ENCODE measurements at places on chromosomes 6 and 20.

DNA sequence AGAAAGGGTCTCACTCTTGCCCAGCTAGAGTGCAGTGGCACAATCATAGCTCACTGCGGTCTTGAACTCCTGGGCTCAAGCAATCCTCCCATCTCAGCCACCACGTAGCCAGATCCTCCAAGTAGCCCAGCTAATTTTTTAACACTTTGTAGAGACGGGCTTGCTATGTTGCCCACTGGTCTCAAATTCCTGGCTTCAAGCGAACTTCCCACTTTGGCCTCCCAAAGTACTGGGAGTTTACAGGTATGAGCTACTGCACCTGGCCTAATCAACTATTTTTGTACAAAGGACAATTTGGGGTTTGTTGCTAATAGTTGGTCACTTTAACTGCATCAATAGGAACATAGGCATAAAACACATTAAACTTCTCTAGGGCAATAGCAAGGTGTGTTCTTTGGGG, 29.9 kb upstream of the SYNCRIP start:
- DNase-seq, result no peak

GRCh38 chr6:68252632-68253031, 382.4 kb upstream of the ADGRB3 start:
- DNase-seq, result no peak

DNA sequence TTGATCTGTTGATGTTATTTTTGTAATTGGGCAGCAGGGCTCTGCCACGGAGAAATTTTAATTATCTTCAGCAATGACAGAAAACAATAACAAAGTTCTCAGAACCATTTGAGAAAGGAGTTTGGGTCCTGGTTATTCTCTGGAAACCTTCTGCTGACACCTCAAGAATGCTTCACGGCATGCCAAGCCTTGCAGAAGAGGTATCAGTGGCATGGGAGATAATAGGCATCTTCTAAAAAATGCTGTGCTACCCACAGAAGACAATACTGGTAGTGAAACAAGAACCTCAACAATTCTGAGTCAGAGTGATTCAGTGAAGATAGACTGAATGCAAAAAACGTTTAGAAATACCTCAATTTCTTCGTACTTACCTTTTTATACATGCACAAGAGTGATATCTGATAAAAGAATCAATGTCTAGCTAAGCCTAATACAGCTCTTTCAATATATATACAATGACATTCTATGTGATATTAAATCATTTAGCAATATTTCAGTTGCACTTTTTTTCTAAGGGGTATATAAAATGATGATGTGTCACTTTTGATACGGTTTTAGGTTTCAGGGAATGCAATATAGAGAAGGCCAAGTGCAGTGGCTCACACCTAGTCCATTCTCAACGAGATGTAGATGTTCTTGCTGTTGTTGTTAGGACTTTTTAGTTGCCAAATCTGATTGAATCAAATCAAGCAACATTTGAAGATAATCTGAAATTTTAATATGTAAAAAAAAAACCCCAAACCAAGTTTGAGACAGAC, 110.4 kb upstream of the COL21A1 start:
- DNase-seq, result no peak

DNA sequence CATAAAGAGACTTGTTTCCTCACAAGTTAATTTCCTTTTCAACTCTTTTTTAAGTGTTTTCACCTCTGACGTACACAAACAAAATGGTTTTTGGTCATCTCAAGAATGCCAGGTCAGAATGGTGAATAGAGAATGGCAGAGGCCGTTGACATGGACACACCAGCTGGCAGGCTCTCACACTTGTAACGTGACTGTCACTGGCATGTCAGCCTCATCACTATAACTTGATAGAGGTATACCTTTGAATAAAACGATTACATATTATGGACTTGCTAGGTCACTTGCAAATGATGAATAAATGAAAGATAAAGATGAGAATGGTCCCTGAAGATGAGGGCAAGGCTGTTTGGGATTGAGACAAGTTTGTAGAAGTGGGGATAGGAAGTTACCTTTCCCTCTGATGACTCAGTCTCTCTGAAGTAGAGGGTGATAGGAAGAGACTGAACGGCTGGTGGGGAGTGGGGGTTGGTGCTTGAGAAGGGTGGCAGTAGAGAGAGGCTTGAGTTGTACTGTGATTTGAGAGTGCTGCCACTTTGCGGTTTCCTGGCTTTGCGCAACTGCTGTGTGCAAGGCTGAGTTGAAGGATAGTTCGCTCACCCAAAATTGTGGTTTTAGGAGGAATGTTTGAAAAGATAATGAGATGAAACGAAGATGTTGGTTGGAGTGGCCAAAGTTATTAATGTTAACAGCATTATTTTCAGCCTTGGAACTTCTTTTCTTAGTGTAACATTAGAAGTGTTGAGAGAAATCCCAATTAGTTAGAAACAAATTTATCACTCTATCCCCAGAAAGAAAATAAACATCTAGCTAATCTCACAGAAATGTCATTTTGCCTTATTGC, 30.3 kb downstream of the TBPL1 start:
- no peak for DNase-seq

GRCh38 chr20:40390654-40391053, 298.4 kb downstream of the MAFB start:
- DNase-seq, result no peak

DNA sequence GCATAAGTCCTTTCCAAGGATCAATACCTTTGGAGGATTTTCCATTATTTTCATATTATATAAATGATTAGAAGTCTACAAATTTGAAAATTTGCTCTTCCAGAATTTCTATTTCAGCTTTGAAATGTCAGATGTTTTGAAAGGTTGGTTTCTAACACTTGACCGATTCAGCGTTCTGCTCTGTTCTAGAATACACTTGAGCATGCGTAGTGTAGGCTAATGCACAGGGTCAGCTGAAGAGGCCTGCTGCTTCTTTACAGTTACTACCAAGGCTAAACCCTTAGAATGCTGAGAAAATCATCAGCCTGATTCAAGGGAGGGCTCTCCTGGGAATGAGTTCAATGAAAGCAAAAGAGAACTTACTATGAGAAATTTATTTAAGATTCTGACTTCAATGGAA, 177.6 kb downstream of the RNF144B start:
- no peak for DNase-seq

- DNase-seq, result no peak
Observed at GRCh38 chr6:17193106-17193775, 87.9 kb upstream of the RBM24 start.

DNA sequence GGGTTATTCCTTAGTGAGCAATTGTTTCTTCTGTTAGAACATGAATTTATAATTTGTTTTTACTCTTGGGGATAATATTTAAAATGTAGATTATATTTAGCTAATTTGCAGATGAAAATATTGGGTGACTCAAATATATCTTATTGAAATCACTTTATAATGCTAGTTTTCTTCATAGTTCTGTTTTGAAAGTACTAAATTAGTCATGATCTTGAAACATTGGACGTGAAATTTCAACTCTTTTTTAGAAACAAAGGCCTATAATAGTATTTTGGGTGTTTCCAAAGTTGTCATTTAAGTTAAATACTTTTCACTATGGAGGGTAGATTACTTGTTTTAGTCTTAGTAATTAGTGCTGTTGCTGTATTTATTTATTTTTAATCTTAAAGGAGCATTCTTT, 250.9 kb downstream of the UTRN start:
- no peak for DNase-seq

DNA sequence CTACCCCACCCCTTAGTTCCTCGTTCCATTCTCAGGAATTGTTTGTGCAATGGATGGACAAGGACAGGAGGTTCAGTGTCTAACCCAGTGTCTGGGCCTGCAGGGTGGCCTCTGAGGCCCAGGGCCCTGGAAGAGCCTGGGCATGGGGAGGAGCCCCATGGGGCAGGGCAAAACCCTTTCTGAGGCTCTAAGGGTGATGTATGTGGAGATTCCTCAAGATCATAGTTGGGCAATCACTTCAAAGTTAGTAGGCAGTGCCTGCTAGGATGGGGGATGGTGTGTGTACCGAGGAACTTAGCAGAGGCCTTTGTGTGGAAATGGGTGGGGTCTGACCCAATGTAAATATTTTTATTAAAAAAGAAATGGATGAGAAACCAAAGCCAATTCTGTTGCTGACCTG, 6.7 kb upstream of the C2 start:
- no peak for DNase-seq

GRCh38 chr6:88825856-88826255, 137.6 kb downstream of the RNGTT start:
- DNase-seq, result no peak

DNA sequence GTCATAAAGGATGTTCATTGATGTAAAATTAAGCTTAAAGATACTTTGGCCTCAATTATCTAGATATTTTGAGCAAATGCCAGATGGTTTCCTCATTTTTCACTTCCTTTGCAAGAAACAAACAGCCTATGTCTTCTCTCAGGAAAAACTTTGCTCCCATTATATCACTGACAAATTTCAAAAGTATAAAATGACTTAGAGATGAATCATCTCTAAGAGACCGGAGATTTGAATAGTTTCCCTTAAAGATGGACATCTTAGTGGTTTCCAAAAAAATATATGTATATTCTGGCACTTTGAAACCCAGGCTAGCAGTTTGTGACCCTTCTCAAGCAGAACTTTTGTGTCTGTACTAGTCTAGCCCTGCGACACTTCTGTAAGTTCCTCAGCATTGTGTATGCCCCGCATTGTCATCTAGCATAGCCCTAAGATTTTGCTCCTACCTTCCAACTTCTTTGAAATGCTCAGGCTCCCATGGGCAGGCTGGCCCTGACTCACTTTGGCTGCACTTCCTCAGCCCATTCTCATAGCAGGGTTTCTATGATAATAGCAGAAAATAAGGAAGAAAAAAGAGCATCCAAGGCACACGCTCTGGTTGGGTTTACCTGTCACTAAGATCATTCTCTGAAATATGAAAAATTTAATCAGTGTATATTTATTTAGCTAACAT, 25.7 kb upstream of the POU3F2 start:
- no peak for DNase-seq

DNA sequence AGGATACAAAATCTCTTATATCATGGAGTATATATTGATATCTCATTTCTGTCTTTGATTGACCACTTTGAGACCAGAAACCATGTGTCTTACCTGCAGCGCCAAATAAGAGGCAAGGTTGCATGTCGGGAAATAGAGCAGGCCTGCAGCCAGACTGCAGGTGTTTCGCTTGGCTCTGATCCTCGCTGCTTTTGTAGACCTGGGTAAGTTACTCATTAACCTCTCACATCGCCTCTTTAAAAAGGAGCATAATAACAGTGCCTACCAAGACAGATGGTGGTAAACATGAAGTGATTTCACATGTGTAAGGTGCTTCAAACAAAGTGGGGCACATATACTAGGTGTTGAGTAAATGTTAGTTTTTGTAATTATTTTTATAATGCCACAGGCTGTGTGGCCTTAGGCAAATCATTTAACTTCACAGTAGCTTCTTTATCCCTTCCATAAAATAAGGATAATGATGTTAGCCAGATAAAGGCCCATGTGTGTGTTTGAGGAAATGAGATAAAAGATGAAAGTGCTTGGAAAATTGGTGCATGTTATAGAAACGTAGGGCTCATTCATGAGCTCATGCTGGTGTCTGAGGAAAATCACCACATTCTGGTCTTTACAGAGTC, 248.8 kb upstream of the MAP3K7 start:
- DNase-seq, result no peak

GRCh38 chr20:19275038-19275629, 62.7 kb downstream of the SLC24A3 start:
- DNase-seq, result no peak

GRCh38 chr20:21352703-21353102, 44.6 kb downstream of the NKX2-4 start:
- DNase-seq, result no peak

DNA sequence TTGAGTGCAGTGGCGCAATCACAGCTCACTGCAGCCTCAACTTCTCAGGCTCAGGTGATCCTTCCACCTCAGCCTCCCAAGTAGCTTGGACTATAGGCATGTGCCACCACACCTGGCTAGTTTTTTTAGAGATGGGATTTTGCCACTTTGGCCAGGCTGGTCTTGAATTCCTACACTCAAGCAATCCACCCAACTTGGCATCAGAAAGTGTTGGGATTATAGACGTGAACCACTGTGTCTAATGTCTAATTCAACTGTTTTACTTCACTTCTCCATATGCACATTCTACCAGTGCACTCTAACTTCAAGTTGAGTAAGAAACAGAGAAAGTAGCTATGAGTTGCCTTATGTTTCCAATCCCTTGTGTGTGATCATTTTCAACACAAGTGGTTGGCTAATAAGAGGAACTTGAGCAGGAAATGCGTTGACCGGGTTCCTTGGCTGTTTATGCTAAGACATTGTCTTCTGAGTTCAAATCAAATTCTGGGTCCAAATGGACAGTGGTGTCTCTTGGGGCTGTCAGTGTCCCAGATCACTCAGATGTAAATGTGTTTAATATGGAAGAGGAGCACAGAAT, 23.9 kb downstream of the ZNF337 start:
- no peak for DNase-seq

GRCh38 chr6:7938562-7939183, 28.1 kb upstream of the TXNDC5 start:
- no peak for DNase-seq

- DNase-seq, result no peak
Observed at GRCh38 chr6:87993356-87993755, 54.3 kb upstream of the SPACA1 start.

DNA sequence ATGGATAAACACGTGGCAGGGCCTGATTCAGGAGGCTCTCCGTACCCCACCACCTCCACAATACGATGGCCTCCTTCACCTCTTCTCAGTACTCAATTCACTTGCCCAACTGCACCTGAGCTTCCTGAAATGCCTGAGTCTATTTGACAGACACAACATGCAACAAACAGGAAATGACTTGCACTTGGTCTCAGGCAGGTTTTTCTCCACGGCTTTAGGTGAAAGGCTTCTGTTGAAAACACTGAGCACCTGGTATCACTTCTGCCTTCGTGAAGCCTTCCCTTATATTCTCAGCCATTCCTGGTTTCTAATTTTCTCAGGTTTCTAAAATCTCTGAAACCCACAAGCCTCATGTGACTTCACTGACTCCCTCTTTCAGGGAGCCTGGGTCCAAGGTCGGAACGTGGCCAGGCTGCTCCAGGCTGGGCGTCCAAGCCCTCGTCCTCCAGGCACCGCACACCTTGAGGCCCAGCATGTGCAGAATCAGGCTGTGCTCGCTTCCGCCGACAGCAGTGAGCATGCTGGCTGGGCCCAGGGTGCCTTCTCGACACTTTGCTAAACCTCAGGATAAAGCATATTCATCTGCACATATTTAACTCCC, 34.7 kb downstream of the TAF4 start:
- DNase-seq, result no peak

GRCh38 chr6:91761621-91762020, 1174.7 kb upstream of the MAP3K7 start:
- DNase-seq, result no peak

- DNase-seq, result no peak
Observed at GRCh38 chr6:105211831-105212230, 32.0 kb upstream of the POPDC3 start.

- DNase-seq, result peak; percentile 48
Observed at GRCh38 chr6:32113386-32114352, 4.5 kb upstream of the TNXB start.

- no peak for DNase-seq
Observed at GRCh38 chr20:58645412-58645968, 5.6 kb upstream of the STX16 start.

DNA sequence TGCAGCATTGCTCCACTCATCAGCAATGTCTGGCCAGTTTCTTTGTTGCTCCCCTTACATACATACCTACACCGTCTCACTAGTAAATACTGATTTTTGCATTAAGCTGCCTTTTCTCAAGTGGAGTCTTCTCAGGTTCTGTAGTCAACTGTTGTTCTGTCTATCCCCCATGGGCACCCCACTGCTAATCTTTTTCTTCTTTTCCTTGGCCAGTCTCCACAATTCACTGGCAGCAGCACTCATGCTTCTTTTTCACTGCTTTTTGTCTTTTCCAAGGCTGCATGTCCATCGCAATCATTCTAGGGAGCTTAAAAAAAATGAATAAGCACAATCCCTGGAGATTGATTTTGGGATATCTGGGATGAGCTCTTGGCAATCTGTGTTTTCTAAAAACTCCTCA, 10.3 kb upstream of the ERVFRD-1 start:
- no peak for DNase-seq

All from WERI-Rb-1 (cell line).